Right lobe of liver (tissue), 6 donors: ENCODE measurements at places on chromosomes 3 and 15. TPM values are rescaled to one million over a fixed set of nuclear protein-coding genes. Genes with fewer than 3 reads are reported as not detected.

DNA sequence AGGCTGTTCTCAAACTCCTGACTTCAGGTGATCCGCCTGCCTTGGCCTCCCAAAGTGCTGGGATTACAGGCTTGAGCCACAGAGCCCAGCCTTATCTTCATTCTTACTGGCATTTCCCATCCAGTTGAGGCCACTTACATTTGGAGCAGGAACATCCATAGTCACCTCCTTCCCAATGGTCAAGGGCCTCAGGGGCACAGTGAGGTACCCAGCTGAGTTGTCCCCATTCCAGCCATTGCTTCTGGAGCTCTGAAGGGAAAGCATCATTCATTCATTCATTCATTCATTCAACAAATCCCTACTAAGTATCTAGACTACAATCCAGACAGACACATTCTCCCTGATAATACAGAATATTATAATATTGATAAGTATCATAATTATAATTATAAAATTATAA lies 12.2 kb downstream of the PLA2G4D start:
- no peak for DNase-seq

GRCh38 chr15:42576040-42576594 lies 711 bp downstream of the STARD9 start:
- DNase-seq: no peak

The PLA2G4F gene
- not detected for total RNA-seq

DNA sequence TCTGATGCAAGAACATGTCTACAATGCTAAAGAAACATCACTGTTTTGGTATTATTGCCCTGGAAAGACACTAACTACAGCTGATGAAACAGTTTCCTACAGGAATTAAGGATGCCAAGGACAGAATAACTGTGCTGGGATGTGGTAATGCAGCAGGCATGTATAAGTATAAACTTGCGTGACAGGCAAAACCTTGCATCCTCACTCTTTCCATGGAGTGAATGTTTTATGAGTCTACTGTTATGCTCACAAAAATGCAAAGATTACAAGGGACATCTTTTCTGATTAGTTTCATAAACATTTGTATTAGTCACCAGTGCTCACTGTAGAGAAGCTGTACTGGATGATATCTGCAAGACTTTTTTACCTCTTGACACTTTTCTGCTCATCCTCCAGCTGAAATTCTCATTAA lies 143.6 kb downstream of the NAALADL2 start:
- no peak for DNase-seq

The IFT57 gene
- 2.5 TPM for total RNA-seq

DNA sequence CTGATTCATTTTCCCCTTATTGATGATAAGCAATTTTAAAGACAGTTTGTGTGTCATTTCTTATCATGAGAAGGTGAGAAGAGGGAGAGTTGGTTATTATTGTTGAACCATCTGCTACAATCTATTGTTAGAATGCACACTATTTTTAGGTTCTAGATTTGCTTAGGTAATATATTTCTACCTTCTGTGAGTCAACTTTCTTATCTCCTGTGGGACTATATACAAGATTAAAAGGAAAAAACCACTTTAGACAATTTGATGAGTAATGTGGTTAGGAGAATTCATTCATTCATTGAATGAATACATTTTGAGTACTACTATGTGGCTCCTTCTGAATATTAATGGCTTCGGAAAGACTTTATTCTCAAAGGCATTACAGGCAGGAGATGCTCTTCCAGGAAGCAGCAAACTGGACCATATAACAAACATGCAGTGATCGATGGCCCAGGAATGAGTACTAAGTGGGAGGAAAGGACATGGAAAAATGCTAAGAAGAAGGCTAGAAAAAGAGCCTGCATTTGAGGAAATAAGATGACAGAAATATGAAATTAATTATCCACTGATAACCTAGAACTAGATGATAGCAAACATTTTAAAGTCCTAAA lies 22.4 kb downstream of the SPTSSB start:
- no peak for DNase-seq

The PRTG gene
- 0.07 TPM for total RNA-seq

The LMOD3 gene
- 0.25 TPM for total RNA-seq

GRCh38 chr15:85722374-85723152 lies 72.2 kb downstream of the KLHL25 start:
- no peak for DNase-seq

The CFAP161 gene
- total RNA-seq: 0.42 TPM

DNA sequence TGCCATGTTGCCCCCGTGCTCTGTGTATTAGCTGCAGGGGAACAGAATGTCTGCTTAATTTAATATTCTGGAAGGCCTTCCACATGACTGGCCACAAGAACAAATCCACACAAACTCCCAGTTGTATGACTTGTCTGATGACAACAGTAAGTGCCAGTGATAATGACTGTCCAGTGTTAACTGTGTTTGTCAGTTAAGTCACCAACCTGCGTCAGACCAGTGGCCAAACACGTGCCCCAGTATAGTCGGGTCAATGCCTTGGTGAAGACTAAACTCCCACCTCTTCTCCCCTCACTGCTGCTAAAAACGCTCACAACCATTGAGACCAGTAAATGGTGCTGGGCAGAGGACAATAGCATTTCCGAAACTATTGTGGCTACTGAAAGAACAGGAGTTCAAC lies 9.8 kb upstream of the ATP13A5 start:
- no peak for DNase-seq

- no peak for DNase-seq
Measured at GRCh38 chr15:100215031-100215842, 126.5 kb downstream of the ADAMTS17 start.

The EPHA3 gene
- total RNA-seq: 1.5 TPM

The DZIP1L gene
- 1.6 TPM for total RNA-seq

GRCh38 chr15:40452296-40453090 lies 11.7 kb downstream of the BAHD1 start:
- DNase-seq: no peak

GRCh38 chr15:69665641-69666111 lies 213.1 kb downstream of the RPLP1 start:
- DNase-seq: no peak

The IL5RA gene
- total RNA-seq: not detected

- no peak for DNase-seq
Measured at GRCh38 chr3:187809612-187809991, 64.3 kb upstream of the BCL6 start.

DNA sequence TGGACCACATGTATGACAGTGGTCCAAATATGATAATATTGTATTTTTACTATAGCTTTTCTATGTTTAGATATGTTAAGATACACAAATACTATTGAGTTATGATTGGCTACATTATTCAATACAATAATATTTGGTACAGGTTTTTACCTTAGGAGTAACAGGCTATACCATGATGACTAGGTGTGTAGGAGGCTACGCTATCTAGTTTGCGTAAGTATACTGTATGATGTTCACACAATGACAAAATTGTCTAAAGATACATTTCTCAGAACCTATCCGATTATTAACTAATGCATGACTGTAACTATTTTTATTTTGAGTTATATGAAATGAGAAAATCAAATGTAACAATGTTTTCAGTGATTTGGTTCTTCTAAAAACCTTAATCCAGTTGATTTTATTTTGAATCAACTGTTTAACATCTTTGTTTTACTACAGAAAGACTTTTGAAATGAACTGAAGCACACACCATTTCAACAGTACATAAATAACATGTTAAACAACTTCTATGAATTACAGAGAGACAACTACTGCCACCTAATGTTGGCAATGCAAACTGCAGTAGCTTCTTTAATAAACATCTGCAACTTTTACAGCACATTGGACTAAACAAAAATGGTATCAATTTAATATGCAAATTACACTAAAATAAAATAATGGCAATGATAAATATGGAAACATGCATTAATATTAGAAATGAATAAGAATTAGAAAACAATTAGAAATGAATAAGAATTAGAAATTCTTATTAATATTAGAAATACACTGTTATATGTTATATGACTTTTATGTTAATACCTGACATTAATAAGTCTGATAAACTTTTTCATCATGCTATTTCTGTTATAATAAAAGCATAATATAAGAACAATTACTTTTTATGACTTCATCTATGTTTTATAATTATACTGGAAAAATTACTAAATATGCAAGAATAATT lies 255.7 kb downstream of the MBNL1 start:
- DNase-seq: no peak
